ENCODE measurements at places on chromosomes 12 and 14. TPM values are rescaled to one million over a fixed set of nuclear protein-coding genes. Genes with fewer than 3 reads are reported as not detected.

Gene KLHL28
- total RNA-seq = 5.9 TPM

Gene RERGL
- not detected for total RNA-seq

Gene METTL17
- total RNA-seq = 71.9 TPM

Gene LRRK2
- total RNA-seq = 1.6 TPM

Gene VRTN
- not detected for total RNA-seq

Gene CYP46A1
- total RNA-seq = 0.19 TPM
